Heart right ventricle (tissue), 16 donors: ENCODE measurements at places on chromosomes 3 and 15.

- DNase-seq = no peak
These were observed 207.7 kb downstream of the NAALADL2 start for GRCh38 chr3:175066617-175067415.

DNA sequence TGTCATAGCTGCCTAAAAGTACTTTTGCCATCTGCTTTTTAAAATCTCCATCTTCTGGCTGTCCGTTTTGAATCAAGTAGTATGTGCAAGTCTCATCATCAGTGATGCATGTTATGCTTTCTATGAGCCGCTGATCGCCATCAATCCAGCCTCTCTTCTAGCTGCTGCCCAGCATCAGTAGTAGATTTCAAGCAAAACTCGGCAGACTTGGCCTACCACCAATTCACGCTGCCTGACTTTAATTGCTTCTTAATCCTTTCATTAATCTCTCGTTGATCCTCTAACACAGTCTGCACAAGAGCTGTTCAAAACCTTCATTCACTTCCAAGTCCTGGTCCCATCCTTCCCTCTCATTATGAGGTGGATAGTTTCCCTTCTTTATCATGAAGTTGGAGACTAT lies 104.9 kb downstream of the NSUN3 start:
- DNase-seq = no peak

DNA sequence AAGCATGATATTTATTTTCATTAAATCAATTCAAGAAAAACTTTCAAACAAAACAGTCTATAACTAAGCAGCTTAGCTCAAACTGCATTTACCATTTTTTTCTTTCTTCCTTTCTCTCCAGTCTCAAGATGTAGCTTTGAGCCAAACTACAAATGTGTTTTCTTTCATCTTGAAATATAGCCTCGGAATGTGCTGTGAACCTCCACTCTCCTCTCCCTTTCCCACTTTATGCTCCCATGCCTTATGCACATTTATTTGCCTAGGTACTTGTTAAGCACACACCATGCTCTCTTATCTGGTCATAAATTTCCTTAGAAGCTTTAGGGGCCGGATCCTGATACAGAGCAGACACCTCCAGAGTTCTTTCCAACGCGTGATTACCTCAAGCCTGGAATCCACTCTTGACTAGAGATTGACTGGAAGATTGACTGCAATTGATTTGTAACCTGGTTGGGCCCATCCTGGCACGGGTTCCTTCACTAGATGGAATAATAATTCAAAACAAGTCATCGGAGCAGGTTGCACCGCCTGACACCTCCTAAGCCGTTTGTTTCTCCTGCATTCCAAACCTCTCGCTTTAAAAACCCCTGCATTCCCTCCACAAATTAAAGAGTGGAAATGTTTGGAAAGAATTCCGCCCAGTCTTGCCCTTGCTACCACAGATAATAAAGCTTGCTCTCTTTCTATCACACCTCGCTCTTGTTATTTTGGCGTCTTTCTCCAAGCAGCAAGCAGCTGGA lies 344.7 kb downstream of the CHL1 start:
- DNase-seq = no peak

DNA sequence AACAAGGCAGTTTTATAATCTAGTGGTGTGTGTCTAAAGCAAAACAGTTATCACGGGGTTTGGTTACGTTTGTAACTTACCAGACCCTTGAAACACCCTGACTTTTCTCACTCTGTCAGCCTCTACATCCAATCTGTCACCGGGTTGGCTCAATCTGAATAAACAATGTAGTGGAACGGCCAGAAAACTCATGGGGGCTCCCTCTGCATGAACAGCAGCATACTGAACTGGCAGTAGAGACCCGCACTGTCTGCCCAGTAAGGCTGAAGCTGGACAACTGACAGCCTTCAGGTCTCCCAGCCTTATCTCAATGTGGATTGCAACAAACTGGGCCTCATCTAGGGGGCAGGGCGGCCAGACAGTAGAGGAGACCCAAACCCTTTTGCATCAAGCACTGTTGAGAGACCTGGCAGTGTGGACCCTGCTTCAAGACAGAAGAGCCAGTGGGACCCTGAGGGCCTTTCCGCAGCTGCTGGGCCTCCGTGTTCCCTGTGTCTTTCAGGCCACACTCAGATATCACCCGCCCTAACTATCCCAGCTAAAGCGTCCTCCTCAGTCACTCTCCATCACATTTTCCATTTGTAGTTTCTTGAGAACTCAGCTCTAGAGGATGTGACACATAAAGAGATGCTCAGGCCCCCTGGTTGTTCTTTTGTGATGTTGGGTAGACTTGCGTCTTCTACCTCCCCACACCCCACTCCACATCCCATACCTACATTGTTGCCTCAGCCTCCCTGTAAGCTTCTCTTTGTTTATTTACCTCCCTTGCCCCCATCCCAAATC lies 181.2 kb upstream of the NR2E3 start:
- no peak for DNase-seq

DNA sequence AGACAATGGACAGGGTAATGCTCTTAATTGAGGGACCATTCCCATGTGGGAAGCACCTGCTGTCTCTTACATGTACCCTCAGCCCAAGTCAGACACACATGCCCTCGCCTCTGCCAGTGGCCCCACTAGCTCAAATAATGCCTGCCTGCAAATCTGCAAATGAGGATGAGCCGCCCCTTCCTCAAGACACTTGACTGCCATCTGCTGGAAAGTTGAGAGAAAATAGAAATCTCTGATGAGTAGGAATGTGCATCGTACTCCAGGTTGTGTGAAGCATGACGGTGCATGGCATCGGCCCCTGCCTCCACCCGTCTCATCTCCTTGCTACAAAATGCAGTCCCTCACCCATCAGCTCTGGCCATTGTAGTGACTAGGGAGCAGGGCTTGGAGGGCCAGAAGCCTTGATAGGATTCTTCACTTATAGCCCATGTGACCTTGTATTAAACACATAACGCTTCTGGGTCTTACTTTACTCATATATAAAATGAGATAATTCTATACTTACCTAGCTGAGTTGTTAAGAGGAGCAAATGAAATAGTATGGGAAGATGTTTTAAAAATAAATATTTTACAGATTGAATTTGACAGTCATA lies 6.3 kb upstream of the SCN5A start:
- no peak for DNase-seq

- DNase-seq = no peak
These were observed 4.4 kb downstream of the PAK6 start for GRCh38 chr15:40243126-40243810.

DNA sequence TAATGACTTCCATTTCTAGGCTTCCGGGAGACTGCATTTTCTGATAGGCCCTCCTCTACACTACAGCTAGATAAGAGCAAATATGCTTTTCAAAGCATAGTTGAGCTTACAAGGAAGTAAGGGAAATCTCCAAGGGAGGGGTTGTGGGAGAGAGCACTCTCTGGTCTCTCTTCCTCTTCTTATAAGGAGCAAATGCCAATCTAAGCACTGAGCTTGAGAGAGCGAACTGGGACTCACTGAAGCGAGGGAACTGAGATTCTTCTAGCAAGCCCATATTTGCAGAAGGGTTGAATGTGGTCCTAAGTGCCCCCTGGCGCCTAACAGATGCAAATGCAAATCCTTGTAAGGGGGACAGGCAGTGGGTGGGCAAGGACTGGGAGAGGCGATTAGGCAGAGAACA lies 164.8 kb downstream of the ERC2 start:
- no peak for DNase-seq

DNA sequence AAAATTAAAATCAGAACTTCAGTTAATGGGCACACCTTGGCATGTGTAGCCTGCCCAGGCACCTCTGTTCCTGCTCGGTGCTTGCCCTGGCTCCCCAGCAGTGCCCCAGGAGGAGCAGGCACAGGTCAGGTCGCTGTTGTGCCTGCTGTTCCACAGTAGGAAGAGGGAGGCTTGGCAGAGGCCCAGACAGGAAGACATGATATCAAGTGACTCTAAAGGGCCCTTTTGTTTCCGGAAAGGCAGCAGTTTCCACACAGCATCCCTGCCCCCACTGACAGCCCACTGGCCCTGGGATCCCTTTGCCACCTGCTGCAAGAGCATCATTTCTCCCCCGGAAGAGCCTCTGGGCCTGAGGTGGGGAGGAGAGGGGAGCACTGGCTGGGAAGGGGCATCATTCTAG lies 40.5 kb upstream of the HES1 start:
- DNase-seq = peak; percentile 72

- DNase-seq = peak; percentile 10
These were observed 63.0 kb downstream of the VPS8 start for GRCh38 chr3:184874709-184875644.

- DNase-seq = no peak
These were observed 134.6 kb upstream of the PDZRN3 start for GRCh38 chr3:73759297-73759711.

- no peak for DNase-seq
These were observed 78.4 kb upstream of the RAD18 start for GRCh38 chr3:9041626-9042025.

- DNase-seq = no peak
These were observed 6.7 kb upstream of the DAPK2 start for GRCh38 chr15:64052925-64053491.

DNA sequence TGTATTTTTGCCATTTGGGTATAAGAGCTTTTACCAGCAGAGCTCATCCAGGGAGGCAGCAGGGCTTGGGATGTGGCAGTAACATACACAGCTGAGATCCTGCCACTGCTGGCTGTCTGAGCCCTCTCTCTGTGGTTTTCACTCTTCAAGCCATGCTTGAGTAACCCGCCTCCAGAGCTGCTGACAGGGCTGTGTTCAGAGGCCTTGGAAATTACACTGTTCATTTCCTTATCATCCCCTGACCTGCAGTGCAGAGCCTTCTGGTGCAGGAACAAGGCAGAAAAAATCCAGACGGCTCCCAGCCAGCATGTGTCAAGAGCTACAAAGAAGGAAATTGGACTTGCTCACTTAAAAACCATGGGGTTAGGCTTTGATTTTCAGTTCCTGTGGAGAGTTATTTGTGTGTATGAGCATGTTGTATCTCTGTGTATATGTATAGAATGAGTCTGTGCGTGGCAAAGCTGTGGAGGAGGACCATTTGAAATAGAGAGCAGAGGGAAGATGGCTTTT lies 47.0 kb downstream of the ZNF609 start:
- peak; percentile 78 for DNase-seq

- DNase-seq = no peak
These were observed 18.9 kb downstream of the HOMER2 start for GRCh38 chr15:82933576-82933975.

- no peak for DNase-seq
These were observed 9.5 kb downstream of the H1-8 start for GRCh38 chr3:129552287-129553050.

- DNase-seq = no peak
These were observed 201.6 kb downstream of the KCNAB1 start for GRCh38 chr3:156321945-156322344.

DNA sequence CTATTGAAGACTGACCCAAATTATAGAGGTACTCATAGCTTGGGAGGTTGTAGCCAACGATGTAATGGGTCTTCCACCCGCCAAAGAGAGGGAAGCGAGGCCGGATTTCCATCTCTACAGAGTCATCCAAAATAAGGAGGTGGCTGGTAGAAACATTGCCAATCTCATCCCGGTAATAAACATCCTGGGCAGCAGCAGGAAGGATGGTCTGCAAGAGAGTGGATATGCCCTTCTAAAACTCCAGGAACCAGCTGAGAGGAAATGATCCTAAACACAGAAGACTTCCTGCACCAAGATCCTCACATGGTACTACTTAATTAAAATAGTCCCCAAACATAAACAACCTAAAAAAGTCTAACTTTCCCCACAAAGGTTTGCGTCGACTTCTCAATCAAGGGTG lies 20.7 kb downstream of the RPN1 start:
- DNase-seq = no peak

GRCh38 chr3:169112153-169112892 lies 551.2 kb downstream of the MECOM start:
- DNase-seq = no peak

GRCh38 chr3:12139111-12139511 lies 19.6 kb downstream of the TIMP4 start:
- DNase-seq = peak; percentile 39

- no peak for DNase-seq
These were observed 129.1 kb upstream of the UMPS start for GRCh38 chr3:124601190-124601589.

DNA sequence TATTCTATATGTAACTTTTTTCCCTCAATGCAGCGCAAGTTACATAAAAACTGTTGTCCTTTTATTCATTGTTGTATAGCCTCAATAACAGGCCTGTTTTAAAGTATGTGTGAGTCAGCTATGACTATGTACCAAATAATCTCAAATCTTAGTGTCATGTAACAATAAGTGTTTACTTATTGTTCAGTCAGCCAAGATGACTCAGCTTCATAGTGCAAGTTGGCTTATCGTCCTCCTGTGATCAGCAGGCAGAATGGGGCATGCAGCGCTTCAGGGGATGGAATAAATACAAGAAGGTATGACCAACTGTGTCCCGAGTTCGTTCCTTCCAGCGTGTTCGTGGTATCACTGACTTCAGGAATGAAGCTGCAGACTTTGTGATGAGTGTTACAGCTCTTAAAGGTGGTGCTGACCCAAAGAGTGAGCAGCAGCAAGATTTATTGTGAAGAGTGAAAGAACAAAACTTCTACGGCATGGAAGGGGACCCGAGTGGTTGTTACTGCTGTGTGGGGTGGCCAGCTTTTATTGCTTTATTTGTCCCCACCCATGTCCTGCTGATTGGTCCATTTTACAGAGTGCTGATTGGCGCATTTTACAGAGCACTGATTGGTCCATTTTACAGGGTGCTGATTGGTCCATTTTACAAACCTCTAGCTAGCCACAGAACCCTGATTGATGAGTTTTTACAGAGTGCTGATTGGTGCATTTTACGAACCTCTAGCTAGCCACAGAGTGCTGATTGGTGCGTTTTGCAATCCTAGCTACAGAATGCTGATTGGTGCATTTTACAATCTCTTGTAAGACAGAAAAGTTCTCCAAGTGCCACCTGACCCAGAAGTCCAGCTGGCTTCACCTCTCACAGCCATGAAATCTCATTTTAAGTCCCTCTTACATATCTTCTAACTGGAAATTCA lies 1016.0 kb downstream of the MCTP2 start:
- no peak for DNase-seq

DNA sequence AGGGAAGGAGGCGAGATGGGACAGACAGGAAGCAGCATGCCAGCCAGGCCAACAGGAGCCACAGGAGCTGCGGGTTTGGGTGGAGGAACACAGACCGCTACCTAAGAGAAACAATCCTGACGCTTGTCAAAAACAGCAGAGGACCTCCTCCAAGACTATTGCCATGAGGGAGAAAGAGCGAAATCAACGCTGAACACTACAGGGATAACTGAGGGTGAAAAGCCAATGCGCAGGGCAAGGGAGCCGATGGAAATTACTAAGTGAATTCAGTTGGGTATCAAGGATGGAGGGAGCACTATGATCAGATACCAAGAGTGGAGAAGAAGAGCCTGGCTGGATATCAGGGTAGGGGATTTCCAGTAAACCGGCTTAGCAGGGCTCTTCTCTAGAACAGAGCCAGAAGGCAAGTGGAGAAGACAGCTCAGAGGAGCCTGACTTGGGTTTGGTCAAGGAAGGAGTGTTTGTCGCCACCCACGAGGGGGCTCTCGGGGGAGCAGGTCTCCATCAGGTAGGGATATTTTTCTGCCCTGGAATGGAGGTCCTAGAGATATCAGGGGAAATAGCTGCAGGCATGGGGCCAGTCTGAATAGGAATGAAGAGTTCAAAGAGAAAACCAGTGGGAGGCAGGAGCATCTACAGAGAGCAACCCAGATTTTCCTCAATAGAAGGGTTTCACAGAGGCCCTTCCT lies 48.4 kb downstream of the SLC41A3 start:
- no peak for DNase-seq
